ENCODE measurements at places on chromosomes 3 and 15.

DNA sequence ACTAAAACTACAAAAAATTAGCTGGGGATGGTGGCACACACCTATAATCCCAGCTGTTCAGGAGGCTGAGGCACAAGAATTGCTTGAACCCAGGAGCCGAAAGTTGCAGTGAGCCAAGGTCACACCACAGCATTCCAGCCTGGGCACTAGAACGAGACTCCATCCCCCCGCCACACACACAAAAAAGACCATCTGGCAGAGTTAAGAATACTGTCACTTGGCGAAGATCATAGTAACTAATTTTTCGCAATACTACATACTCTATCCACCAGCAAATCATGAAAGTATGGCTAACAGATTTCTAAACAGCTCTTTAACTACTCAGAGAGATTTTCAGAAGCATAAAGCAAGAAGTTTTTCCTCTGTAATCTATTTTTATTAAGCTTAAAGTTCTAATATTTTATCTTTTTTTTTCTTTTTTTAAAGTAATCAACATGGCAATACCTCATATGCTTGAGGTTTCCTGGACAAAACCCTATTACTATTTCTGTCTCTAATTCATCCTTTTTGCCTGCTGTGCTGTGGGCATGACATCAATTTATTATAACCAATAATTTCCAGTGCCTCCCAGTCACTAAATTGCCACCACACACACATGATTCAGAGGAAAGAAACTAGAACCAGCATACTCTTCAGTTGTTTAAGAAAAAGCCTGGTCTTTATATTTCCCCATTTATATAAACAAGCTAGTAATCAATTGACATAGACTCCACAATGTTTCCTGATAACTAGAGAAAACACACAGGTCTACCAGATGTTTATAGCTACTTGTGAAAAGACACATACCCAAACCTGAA, 46.9 kb downstream of the CHSY1 start:
- no peak for DNase-seq

- no peak for DNase-seq
Measured at GRCh38 chr15:40538976-40539375, 25.9 kb downstream of the CCDC32 start.

DNA sequence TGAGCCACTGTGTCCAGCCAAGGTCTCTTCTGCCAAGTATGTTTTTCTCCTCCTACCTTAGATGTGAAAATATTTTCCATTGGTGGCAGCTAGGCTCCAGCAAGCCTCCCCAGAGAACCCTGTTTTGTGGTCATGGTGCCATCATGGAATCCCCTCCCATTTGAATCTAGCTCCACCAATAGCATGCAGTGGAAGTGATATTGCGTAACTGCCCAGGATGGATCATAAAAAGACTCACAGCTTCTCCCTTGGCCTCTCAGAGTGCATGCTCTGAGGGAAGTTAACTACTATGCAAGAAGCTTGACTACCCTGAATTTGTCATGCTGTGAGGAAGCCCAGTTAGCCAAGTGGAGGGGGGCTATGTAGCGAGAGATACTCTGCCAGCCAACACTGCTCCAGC, 27.5 kb downstream of the CRYGS start:
- DNase-seq: no peak

DNA sequence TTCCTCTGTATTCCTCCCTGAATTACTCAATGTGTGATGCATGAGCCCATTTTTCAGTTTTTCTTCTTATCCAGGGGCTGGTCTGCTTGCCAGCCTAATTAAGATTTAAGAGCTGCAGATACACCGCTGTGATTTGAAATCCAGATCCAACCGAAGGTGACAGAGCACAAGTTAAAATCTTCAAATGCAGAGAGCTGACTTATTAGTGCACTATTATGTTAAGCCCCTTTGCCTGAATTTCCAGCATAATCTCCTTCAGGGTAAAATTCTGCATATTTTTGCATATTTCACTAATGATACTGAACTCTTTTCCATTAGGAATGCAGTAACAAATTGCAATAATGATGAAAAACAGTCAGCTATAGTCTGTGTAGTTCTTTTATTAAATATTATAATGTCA, 583.6 kb downstream of the ROBO2 start:
- DNase-seq: no peak

GRCh38 chr15:89662893-89663626, 7.8 kb upstream of the KIF7 start:
- DNase-seq: no peak

DNA sequence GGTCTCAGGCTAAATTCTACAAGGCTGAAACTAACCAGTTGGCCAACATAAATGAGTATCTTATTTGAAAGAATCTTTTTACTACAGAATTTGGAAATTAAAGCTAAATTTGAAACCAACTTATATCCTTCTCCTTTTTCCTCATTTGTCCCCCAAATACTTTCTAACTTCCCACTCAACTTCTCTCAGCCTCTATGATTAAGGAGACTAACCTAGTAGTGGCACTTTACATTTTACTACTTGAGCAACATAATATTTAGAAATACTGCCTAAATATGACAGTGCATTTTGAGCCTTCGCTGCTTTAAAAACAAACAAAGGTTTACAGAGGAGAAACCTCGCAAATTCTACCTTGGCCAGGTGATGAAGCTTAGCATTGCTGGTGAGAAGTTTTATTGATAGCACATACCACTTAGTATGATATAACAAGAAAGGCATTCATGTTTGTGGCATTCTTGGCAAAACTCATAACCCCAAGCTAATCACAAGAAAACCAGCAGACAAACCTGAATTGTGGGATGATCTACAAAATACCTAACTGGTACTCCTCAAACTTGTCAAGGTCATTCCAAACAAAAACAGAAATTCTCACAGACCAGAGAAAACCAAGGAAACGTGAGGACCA, 432.1 kb upstream of the CFAP20DC start:
- DNase-seq: no peak

GRCh38 chr15:51830276-51830806, 888 bp downstream of the TMOD3 start:
- no peak for DNase-seq

- DNase-seq: no peak
Measured at GRCh38 chr3:192957441-192958021, 39.9 kb upstream of the MB21D2 start.

GRCh38 chr3:122797291-122797690, 2.4 kb downstream of the SLC49A4 start:
- DNase-seq: no peak

GRCh38 chr3:23746441-23746840, 59.3 kb upstream of the UBE2E1 start:
- no peak for DNase-seq

- DNase-seq: no peak
Measured at GRCh38 chr3:194305356-194306108, 45.6 kb downstream of the CPN2 start.

DNA sequence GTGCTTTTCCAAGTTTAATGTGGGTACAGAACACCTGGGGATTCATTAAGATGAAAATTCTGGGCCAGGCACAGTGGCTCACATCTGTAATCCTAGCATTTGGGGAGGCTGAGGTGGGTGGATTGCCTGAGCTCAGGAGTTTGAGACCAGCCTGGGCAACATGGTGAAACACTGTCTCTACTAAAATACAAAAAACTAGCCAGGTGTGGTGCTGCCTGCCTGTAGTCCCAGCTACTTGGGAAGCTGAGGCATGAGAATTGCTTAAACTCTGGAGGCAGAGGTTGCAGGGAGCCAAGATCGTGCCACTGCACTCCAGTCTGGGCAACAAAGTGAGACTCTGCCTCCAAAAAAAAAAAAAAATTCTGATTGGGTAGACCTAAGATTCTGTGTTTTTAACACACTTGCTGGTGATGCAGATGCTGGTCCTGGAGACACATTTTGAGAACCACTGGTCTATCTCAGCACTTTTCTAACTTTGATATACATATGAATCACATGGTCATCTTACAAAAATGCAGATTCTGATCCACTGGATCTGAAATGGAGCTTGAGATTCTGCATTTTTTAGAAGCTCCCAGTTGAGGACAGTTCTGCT, 223.8 kb upstream of the SATB1 start:
- DNase-seq: no peak

DNA sequence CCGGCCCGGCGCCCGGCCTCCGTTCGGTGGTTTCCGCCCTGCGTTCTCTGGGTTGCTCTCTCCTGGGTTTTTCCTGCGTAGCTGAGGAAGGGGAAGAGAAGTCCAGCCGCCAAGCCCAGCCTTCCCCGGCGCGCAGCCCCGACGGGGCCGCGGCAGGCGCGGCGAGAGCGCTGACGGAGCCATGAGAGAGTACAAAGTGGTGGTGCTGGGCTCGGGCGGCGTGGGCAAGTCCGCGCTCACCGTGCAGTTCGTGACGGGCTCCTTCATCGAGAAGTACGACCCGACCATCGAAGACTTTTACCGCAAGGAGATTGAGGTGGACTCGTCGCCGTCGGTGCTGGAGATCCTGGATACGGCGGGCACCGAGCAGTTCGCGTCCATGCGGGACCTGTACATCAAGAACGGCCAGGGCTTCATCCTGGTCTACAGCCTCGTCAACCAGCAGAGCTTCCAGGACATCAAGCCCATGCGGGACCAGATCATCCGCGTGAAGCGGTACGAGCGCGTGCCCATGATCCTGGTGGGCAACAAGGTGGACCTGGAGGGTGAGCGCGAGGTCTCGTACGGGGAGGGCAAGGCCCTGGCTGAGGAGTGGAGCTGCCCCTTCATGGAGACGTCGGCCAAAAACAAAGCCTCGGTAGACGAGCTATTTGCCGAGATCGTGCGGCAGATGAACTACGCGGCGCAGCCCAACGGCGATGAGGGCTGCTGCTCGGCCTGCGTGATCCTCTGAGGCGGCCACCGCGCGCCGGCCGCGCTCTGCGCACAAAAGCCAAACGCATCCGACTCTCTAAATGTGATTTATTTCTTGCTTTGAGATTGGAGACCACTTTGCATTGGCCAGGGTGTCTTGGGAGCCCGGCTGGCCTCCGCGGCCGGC, 727 bp downstream of the RAP2B start:
- DNase-seq: peak; percentile 22

- no peak for DNase-seq
Measured at GRCh38 chr3:4043867-4044575, 244.8 kb downstream of the LRRN1 start.

DNA sequence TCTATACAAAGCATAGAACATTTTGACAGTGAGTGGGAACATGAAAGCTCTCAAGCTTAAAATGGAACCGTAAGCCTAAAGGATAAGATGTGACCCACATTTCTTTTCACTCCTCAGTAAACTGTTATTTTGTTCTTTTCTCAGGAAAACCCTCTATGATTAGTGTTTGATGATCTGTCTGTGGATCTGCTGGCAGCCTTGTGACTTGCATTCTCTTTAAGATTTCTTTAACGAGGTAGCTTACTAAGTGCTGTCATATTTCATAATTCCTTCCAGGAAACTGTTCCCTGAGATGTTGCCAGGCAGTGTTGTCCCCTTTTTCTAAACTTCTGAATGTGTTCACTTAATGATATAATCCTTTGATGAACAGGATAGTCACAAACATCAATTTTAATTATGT, 167.6 kb downstream of the PYDC2 start:
- no peak for DNase-seq

GRCh38 chr3:100206687-100207086, 54.1 kb upstream of the TBC1D23 start:
- DNase-seq: no peak

DNA sequence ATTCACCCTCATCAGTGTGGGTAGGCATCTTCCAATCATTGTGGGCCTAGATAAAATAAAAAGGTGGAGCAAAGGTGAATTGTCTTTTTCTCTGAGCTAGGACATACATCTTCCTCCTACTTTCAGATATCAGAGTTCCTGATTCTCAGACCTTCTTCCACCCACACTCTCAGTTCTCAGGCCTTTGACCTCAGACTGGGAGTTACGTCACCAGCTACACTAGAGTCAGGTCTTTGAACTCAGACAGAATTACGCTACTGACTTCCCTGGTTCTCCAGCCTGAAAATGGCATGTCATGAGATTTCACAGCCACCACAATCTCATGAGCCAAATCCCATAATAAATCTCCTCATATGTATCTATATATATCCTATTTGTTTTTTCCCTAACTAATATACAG, 39.0 kb downstream of the STRIT1 start:
- DNase-seq: no peak

DNA sequence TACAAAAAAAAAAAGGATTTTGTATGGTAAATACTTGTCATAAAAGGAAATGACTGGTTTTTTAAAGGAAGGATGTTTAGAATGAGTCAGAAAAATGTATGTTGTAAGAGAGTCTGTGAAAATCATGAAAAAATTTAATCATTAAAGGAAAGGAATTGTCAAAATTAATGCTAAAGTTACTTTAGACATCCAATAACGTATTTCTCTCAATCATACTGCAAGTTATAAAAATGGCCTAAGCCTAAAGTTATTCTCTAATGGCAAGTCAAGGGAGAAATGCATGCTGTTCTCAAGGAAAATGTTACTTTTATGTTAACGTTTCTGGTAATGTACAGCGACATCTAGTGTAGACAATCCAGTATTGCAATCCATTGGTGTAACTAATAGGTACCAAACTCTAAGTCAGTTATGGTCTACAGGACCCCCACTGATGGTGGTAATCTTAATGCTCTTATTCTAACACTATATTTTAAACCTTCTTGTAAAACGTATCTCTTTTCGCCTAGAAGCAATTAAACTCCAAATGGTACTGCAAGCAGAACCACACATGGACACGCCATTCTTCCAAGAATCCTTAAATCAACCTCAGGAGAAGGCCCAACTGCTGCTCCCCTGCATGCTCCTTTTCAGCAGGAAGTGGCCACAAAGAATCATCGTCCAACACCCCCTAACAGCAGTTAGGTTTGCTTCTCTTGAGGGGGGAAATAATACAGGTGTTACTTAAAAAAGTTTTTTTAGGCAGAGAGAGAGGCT, 35.2 kb downstream of the NCEH1 start:
- peak; percentile 49 for DNase-seq

DNA sequence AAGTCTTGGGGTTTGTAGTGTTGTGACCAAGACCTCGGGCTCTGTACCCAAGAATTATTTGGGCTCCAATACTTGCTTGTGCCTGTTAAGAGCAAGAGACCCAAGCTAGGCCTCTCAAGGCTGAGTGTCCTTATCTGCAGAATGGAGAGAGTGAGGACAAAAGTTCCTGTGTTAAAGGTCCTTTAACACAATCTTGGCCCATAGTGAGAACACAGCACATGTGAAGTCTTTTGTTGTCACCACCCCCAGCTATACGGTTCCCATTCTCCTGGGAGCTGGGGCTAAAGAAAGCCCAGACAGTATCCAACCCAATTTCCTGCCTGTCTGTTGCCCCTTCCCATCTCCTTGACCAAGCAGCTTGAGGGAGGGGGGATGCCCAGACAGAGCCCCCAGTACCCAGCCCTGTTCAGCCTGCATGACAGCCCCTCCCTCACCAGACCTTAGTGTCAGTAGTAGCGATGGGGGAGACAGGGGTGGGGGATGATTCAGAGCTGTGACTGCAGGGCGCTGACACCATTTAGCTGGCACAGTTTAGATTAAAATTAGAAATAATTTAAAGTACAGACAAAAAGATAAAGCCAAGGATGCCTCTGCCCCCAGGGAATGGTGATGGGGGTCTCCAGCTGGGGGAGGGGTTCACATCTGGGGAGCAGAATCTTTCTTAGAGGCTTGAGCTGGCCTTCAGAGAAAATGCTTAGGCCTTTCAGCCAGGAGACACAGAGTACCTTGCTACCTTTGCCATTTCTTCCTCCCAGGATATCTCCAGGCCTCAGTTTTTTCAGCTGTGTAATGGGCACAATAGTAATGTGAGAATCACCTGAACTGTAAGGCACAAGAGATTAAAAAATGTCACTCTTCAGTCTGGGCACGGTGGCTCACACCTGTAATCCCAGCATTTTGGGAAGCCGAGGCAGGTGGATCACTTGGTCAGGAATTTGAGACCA, 2.7 kb downstream of the PRKCD start:
- DNase-seq: no peak

GRCh38 chr15:94493176-94493575, 261.8 kb downstream of the MCTP2 start:
- no peak for DNase-seq

- no peak for DNase-seq
Measured at GRCh38 chr15:57578288-57578900, 13.3 kb upstream of the MYZAP start.

All from T-helper 1 cell (primary cell).